Stimulated activated CD4-positive, alpha-beta T cell treated with anti-CD3 and anti-CD28 coated beads, Interleukin-2, amount 100 ng/mL, for 24 hours (primary cell): ENCODE measurements at places on chromosomes 5 and 9.

GRCh38 chr5:27814983-27815382 lies 776.6 kb upstream of the CDH9 start:
- DNase-seq: no peak

DNA sequence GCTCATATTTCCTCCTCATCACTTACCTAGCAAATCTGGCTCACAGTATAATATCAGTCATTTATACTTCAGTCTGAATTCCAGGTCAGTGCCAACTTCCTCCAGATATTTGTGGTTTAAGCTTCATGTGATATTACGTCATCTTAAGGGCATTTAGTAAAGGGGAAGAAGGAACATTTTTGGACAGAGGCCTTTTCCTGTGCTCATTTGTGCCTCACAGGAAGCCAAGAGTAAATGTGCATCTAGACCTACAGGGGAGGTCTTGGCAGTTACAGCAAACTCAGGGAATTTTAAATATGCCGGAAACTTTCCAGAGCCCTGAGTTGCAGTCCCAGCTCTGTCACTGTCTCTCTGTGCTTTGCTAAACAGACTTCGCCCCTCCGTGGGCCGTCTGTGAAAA lies 12.3 kb upstream of the KCNIP1 start:
- no peak for DNase-seq

DNA sequence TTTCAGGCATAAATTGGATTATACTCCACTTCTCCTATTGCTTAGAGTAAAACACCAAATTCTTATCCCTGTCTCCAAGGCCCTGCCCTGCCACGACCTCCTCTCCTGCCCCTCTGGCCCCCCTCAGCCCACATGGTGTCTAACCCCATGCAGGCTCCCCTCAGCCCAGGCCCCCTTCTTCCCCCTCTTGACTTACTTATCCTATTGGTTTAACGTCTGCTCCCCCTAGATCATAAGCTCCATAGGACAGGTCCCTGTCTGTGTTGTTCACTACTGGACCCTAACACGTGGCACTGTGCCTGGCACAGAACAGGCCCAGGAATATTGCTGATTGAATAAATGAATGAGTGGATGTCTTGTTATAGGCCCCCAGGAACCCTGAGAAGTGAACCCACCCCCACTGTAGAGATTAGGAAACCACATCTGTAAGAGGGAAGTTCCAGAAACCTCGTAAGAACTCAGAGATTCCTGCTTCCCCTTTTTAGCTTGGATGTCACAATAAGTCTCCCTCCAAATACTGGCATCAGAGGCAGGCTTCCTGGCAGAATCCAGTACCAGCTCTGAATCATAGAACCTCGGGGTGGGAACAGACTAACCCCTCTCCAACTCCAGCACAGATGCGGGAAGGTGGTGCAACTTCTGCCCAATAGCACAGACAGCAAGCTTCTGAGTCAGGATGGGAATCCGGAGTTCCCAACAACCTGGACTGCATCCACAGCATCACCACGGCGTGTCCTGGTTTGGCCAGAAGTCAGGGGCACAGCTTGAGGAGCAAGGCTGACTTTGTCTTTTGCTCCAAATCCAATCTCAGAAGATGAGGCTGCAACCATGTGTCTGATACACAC lies 31.5 kb downstream of the HRH2 start:
- no peak for DNase-seq

DNA sequence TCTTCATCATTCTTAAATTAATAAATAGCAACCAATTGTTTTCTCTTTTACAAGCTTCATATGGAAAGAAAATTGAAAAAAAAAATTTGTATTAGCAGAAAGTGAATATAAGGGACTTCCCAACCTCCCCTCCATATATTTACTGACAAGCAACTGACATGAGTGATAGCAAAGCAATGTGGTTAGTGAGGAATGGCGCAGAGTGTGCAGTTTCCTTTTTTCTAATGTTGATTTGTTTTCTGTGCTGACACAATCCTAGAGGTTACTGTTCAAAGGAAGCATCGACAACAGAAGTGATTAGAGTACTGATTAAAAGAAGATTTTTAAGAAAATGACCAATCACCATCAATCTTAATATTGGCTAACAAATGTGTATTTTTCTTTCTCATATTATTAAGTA lies 1.7 kb upstream of the PTGER4 start:
- no peak for DNase-seq

DNA sequence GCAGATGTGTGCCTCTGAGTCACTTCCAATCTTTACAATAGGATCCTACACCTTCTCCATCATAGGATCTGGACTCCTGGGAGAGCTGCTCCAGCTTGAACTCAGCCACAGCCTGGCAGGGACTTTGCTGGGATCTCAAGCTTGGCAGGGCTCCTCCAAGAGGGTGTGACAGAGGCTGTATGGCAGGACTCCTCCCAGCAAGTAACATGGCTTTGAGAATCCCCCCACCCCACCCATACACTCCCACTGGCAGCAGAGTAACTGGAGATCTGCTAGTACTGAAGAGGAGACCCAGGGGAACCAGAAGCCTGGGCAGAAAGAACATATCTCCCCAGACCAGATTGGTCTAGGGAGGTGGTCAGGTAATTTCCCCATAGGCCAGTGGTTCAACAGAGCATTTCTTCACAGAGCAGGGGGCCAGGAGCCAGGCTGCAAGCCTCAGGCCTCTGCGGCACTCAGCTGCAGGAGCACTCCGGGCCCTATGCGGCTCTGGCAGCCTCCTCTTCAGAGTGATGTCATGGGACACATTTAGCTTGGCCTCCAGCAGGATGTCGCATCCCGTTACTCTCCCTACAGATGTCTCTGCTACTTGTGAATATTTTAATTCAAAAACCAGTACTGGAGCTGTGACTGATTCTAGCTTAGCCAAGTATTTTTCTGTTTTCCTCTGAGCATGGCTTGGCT lies 1.7 kb upstream of the ACSL6 start:
- DNase-seq: no peak

DNA sequence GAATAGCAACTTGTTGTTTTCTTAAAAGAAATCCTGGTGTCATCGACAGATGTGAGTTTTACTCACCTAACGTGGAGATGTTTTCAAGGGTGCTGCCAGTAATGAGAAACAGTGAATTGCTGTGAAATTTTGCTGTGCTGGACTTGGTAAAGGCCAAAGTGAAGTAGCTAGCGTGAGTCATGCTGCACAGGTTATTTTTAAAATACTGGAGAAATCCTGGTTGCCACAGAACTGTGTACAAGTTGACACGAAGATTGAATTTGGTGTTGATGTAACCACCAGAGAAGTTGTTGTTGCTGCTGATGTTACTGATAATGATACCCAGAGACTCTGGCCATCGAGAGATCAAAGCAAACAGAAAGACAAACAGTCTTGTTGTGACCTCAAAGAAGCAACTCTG lies 187.9 kb upstream of the NFIL3 start:
- DNase-seq: no peak

- DNase-seq: no peak
Measured at GRCh38 chr5:74502479-74502950, 138.0 kb downstream of the ENC1 start.

DNA sequence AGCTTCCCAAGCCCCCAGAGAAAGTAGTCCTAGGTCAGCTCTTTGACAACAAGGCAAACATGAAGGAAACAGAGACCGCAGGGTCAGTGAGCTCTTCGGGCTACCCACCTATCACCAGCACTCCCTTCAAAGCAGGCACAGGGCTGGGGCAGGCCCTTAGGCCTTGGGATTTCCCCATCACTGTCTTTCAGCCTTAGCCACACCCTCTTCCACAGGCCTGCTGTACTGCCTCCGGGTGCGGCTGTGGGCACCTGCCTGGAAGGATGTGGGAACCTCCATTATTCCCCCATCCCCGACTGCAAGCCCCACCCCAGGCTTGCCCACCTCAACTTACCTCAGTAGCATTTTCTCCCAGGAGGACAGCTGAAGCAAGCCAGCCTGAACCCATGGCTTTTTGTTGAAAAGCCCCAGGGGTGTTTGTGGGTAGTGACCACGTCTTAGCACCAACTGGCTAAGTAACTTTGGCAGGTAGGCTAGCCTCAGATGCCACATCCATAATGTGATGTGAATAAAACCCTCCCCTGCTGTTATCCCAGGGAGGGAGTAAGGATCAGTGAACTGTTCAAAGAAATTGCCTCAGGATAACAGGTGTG lies 100.2 kb downstream of the PIK3R1 start:
- DNase-seq: peak; percentile 44

DNA sequence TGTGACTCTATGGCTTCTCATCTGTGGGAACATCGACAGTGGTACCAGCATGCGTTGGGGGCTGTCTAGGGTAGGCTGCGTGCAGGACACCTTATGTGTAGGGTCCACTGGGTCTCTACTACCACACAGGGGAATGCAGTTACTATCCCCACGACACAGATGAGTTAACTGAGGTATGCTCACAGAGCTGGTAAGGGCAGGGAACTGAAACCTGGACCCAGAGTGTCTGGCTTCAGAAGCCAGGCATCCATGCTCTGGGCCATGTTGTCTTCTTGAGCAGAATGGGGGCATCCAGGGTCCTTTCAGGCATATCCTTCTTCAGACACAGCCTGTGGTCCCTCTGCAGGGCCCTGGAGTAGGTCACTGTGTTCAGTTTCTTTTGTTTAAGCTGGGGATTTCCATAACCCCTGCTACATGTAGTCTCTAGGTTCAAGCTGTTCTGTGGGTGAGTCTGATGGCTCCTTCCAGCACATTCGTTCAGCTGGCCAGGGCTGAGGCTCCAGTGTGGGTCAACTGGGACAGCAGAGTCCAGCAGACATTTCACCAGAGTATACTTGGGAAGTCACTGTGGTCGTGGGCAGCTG lies 148.8 kb downstream of the GADD45G start:
- no peak for DNase-seq

GRCh38 chr5:63053019-63053638 lies 474.5 kb downstream of the LRRC70 start:
- no peak for DNase-seq

GRCh38 chr5:118937393-118938061 lies 50.8 kb downstream of the DTWD2 start:
- no peak for DNase-seq

DNA sequence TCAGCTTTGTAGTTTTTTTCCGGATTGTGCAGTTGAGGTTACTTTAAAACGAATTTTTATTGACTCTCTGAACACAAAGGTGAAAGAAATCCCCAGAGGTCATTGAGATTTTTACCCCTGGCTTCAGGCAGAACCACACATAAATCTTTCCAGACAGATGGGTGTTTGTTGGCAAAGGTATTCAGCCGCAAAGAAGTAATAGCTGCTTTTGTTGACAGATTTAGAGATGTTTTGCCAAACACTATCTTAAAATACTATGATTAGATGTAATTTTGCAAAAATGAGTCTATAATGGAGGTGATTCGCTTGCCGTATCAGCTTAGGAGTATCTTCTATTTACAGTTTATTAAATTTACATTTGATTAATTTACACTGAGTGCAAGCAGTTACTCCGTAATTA lies 418.3 kb upstream of the CLINT1 start:
- no peak for DNase-seq

DNA sequence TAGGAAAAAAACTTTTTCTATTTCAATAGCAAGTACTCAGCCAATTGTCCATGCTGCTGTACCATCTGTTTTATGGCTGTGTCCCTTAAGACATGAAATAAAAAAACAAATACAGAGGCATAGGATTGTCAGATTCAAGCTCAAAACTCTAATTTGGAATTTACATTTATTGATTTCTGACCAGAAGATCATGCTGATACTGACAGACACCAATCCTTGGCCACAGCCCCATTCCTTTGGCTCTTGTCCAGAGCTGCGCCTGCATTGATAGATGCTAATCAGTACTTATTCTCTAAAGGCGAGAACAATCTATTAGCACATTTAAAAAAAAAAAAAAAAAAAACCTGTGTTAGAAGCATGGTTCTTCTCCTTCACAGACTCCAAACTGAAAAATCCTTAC lies 384.6 kb downstream of the TMEM232 start:
- no peak for DNase-seq

DNA sequence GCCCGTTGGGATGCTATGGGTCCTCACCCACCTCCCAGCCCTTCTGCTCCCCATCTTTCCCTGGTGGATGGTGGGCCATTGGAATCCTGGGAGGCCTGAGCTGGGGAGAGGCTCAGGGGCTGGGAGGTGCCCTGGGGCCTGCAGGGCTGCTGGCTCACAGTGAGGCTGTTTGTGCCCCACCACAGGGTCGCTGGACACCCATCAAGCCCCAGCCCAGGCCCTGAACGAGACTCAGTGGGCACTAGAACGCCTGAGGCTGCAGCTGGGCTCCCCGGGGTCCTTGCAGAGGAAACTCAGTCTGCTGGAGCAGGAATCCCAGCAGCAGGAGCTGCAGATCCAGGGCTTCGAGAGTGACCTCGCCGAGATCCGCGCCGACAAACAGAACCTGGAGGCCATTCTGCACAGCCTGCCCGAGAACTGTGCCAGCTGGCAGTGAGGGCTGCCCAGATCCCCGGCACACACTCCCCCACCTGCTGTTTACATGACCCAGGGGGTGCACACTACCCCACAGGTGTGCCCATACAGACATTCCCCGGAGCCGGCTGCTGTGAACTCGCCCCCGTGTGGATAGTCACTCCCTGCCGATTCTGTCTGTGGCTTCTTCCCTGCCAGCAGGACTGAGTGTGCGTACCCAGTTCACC lies 4.9 kb upstream of the AIF1L start:
- DNase-seq: no peak
